ENCODE measurements at places on chromosomes 6 and 20.

DNA sequence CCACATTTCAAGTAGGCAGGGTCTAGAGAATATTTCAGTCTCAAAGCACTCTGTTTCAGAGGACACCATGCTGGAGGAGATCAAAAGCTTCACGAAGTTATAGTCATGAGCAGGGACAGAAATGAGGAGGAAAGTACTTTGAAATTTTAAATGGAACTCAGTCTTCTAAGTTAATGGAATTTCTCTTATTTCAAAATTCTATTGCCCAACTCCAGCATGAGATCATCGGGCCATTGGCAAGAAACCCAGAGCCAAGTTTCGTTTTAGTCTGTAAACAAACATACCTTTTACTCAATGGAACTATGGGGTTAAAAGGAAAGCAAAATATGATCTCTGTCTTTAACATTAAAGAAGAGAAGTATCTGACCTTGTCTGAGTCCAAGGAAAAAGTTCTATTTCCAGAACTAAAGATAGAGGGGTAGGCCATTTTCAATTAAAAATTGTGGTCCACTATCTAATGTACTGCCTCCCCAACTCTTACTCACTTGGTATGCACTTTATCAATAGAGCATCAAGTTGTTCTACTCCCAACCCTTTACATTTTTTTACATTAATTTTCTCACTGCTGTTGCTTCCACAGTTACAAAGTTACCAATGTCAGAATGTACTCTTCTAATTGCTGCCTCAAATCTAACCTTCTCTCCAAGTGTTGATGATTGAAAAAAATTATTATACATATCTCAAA, 235.3 kb upstream of the NRSN1 start:
- no peak for DNase-seq

- DNase-seq: no peak
Measured at GRCh38 chr6:43115365-43115764, 39.3 kb downstream of the PTK7 start.

DNA sequence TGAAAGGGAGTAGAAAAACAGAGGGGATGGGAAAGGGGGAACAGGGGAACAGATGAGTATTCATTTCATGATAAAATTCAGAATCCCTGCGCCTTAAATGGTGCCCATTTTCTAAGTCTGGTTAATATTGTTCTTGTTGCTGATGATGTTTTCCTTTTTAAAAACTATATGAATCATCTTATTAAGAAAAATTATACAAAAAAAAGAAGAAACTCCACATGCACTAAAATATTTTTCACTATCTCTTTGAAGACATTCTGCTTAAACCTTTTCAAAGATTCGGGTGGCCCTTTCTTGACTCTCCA, 1.1 kb upstream of the TFAP2B start:
- DNase-seq: no peak

DNA sequence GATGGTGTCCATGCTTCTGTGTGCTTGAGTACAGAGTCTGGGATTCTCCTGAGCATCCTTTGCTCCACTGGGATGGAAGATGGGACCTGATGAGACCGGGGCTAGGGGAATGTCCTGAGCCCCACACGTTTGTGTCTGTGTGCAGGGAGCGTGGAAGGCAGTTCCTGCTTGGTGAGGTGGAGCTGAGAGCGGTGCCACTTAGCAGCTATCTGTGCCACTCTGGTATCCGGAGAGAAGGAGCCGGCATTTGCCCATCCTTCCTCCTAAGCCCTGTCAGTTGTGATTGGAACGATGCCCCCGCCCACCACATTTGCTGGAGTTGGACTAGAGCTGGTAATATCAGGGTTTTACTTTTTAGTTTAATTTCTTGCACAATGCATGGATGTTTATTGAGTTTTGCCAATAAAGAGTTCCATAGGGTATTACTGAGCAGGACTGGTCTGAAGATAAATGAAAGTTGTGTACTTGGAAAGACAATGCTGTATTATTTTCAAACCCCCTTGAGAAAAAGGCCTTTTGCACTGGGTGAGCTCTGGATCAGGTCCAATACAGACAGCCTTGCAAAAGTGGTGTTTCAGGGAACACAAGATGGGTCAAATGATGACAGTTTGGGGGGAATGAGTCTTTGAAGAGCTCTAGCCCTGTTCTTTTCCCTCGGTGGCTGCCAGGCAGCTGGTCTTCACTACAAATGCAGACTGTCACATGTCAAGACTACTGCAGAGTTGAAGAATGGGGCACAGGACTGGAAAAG, 130.8 kb downstream of the SYCP2 start:
- DNase-seq: no peak

GRCh38 chr6:85580118-85580877, 13.4 kb downstream of the SNX14 start:
- DNase-seq: no peak
